ENCODE measurements at places on chromosomes 5 and 9.

GRCh38 chr5:102700916-102701315 is 54.2 kb upstream of the PAM start:
- no peak for DNase-seq

DNA sequence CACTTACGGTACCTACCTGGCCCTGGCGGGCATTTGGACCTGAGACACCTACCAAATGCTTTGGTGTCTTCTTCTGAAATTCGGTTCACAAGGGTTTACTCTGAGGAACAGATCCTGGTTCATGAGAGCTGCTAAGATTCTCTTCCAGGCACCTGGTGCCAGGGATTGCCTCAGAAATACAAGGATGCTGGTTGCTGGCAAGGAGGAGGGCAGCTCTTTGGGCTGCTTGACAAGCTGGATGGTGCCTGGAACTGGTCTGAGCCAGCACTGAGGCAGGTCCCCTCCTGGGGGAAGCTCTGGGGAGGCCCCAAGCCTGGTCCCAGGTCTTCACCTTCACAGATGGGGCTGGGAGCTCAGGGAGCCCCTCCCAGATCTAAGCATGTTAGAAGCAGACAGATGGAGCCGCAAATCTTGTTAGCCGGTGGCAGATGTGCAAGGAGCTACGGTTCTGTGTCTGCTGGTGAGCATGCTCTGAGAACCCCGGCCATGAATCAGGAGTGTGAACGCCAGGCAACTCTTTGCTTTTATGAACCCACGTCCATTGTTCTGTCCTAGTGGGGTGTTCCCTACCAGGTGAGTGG is 16.3 kb downstream of the FABP6 start:
- DNase-seq: no peak

DNA sequence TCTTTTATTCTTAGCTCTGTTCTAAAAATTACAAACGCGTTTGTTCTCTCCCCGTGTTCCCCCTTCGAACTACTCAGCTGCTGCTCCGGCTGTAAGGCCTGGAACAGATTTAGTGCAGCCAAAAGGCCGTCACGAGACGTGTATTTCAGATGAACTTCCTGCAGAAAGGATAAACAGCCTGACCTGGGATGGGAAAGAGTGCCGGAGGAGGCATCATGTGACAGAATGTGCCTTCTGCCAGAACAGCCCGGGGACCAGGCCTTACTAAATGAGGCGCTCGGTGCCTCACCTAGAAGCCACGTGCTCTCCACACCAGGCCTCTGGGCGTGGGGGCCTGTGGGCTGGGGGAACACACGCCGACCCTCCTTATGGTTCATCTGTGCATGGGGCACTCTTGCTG is 94.7 kb downstream of the PPARGC1B start:
- no peak for DNase-seq

DNA sequence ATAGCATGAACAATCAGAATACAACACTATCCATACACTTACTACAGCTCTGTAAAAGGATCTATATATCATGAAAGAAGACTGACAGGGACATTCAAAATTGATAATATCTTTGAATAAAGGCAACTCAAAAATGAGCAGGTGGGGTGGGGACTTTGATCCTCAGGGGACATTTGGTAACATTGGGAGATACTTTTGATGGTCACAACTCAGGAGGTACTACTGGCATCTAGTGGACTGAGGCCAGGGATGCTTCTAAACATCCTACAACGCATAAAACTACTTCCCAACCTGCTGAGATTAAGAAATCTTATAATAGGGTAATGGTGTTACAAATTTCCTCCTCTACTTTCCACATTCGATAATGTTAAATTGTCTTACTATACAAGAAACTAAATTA is 243.9 kb downstream of the ARL15 start:
- no peak for DNase-seq

- no peak for DNase-seq
These were observed 593 bp downstream of the BRD3OS start for GRCh38 chr9:134025606-134026541.

GRCh38 chr9:5631026-5631425 is 2.1 kb downstream of the RIC1 start:
- no peak for DNase-seq

DNA sequence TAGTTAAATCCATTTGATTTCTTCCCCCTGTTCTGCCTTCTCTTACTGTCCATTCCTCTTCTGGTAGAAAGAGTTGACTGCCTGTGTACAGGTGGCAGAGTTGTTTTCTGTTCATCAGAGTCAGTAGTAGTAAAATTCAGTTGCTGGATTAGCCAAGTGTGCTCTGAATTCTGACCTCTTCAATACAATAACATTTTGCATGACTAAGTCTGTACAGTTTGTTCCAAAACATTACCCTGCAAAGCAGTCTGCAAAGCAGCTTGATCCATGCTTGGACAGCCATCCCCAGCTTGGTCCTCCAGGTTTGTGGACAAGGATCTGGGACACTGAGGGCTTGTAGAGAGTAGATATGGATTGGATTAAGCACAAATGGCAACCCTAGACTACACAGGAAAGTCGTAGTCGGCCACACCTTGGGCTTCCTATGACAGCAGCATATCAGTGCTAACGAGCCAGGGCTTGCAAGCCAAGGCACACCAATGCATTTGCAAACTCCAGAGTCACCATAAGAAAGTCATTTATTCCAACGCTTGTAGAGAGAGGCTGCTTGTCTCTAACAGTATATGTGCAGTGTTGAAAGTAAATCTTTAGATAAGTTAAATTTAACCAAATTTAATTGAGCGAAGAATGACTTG is 25.2 kb downstream of the IL12B start:
- DNase-seq: no peak

- DNase-seq: no peak
These were observed 156.7 kb downstream of the DOCK8 start for GRCh38 chr9:371349-371748.

DNA sequence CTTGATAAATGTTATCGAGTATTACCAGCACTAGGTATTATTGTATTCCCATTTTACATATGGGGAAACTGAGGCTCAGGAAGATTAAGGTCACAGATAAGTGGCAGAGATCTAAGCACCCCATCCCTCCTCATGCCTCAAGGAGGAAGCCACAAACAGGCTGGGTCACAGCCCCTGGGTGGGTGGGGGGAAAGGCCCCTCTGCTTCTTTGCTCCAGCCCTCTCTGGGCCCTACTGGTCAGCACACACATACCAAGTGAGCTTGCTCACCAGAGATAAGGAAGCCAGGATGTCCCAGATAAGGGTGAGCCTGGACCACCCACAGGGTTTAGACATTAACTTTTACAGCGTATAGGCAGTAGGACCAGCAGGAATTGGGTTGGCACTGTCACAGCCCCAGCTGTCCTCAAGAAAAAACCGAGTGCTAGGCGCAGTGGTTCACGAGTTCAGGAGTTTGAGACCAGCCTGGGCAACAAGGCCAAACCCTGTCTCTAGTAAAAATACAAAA is 45.3 kb downstream of the STK10 start:
- no peak for DNase-seq

- DNase-seq: no peak
These were observed 173.7 kb downstream of the NFIB start for GRCh38 chr9:14140096-14140697.

DNA sequence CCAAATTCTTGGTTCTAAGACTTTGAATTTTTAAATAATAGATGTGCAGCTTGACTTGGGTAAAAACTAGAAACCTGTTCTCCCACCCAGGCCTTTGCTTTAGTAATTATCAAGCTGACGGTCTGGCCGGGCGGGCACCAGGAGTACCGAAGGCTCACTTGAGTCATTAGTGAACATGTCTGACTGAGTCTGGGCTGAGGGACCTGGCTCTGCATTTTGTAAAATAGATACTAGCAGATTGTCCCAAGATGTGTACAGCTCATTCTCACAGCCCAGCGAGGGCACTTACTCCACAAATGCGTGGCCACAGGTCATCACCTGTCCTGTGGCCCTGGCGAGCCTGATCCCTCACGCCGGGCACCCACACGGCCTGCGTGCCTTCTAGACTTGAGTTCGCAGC is 216.2 kb downstream of the FANCC start:
- no peak for DNase-seq

- peak; percentile 7 for DNase-seq
These were observed 119.8 kb downstream of the EBF1 start for GRCh38 chr5:158979749-158980521.

- DNase-seq: no peak
These were observed 1.4 kb downstream of the SLC26A2 start for GRCh38 chr5:149961957-149962409.

- no peak for DNase-seq
These were observed 6.1 kb upstream of the PRR16 start for GRCh38 chr5:120457839-120458507.

- no peak for DNase-seq
These were observed 418.8 kb downstream of the KDM4C start for GRCh38 chr9:7176561-7176960.

DNA sequence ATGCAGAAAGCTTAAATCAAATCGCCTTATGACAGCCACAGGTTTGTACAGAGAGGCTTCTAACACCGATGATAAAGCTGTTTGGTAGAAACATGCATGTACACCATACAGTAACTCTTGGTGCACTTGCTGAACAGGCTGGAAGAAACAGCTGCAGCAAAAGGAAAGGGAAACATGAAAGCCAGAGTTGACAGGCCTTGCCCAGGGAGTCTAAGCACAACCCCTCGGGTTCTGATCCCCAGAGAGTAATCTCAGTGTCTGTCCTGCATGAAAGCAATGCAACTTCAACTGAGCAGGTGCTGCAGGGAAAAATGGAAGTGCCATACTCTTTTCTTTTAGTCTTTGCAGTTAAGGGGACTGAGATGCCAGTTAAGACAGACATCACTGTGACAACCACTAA is 419.9 kb downstream of the BNC2 start:
- no peak for DNase-seq

DNA sequence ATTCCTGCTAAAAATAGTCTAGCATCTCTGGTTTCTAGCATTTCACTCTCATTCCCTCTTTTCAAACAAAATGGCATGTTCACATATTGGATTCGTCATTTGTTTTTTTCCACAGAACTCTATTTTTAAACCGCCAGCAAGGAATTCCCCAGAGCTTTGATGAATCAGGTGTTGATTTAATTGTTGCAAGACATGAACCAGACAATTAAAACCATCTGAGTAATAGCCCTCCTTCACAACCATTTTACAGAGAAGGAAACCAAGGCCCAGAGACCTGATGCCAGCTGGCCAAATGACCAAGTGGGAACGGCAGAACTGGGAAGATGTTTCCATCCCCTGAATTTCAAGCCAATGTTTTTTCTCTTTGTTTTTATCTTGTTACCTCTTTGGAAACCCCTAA is 167.0 kb downstream of the CAAP1 start:
- no peak for DNase-seq

GRCh38 chr5:141916522-141916921 is 7.1 kb upstream of the DELE1 start:
- DNase-seq: no peak

- DNase-seq: no peak
These were observed 1.3 kb downstream of the SLC25A48 start for GRCh38 chr5:135835766-135836165.

- DNase-seq: no peak
These were observed 62.0 kb upstream of the RANBP3L start for GRCh38 chr5:36363744-36364143.

DNA sequence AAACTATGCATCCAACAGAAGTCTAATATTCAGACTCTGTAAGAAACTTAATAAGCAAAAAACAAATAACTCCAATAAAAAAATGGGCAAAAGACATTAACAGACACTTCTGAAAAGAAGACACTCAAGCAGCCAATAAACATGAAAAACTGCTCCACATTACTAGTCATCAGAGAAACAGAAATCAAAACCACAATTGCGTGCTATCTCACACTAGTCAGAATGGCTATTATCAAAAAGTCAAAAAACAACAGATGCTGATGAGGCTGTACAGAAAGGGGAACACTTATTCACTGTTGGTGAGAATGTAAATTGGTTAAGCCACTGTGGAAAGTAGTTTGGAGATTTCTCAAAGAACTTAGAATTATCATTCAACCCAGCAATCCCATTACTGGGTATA is 101.2 kb upstream of the TRIM32 start:
- DNase-seq: no peak

DNA sequence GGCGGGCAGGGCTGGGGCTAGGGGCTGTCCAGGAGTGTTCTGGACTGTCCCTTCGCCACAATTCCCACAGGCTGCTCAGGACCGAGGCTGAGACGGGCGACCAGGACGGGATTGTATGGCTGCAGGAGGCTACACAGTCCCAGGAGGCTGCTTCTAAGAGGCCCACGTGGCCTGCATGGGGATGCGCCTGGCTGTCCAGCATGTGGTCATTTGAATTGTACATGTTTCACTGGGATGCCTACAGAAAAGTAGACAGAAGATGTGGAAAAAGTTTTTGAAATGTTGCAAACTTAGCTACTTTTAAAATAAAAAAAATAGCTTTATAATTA is 32.6 kb upstream of the SPTLC1 start:
- DNase-seq: no peak

- no peak for DNase-seq
These were observed 112.2 kb upstream of the ADRA1B start for GRCh38 chr5:159804121-159804520.

GRCh38 chr5:103849934-103850333 is 287.3 kb upstream of the NUDT12 start:
- DNase-seq: no peak

DNA sequence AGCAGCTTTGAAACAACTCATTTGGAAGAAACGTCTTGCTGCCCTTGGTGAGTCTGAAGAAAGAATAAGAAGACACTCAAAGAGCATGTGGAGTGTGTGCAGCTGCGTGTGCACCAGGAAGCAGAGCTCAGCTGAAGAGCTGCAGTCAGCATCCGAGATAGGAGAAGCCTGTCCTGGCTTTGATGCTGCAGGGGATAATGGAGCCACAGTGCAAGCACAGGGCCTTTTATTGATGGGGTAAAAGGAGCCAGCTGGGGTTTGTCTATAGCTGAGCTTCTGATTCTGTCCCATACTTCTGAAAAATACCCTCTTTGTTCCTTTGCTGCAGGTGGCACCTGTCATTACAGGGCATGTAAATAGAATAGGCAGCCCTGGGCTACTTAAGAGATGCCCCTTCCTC is 375.7 kb upstream of the ZNF462 start:
- DNase-seq: no peak

- DNase-seq: peak; percentile 81
These were observed 71.8 kb upstream of the CD180 start for GRCh38 chr5:67268231-67269021.

DNA sequence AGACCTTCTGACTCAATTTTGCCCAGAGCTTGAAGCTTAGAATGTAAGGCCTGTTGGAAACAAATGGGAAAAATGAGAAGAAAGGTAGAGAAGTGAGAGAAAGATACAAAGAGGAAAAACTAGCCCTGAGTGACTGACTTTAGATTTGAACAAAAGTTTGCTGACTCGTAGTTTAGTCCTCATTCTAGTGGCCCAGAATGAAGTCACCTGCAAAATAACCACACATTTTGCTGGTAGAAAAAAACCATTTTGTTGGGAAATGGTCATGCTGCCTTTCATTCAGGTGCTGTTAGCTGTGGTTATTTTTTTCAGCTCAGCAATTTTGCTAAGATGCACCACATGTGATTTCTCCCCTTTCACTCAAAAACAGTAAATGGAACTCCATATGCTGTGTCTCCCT is 98.9 kb downstream of the MRPS27 start:
- no peak for DNase-seq

All from anterior cingulate cortex (tissue), 58 donors.